ENCODE measurements at places on chromosomes 7 and 10.

GRCh38 chr10:2251631-2252030 is 514.3 kb upstream of the ADARB2 start:
- no peak for DNase-seq

DNA sequence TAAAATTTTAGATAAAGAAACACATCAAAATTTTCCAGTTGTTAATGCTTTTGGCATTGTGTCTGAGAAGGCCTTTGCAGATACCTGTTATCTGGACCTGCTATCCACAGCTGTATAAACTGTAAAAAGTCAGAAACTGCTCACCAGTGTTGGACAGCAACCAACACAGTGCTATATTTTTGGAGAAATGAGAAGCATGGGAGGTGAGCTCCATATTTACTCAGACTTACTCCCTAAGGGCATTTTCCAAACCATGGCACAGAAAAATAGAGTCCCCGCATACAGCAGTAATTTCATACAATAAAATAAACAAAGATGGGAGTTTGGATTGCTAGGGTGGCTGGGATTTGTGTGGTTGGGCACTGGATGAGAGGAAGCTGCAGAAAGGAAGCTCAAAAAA is 136.3 kb upstream of the GLI3 start:
- no peak for DNase-seq

DNA sequence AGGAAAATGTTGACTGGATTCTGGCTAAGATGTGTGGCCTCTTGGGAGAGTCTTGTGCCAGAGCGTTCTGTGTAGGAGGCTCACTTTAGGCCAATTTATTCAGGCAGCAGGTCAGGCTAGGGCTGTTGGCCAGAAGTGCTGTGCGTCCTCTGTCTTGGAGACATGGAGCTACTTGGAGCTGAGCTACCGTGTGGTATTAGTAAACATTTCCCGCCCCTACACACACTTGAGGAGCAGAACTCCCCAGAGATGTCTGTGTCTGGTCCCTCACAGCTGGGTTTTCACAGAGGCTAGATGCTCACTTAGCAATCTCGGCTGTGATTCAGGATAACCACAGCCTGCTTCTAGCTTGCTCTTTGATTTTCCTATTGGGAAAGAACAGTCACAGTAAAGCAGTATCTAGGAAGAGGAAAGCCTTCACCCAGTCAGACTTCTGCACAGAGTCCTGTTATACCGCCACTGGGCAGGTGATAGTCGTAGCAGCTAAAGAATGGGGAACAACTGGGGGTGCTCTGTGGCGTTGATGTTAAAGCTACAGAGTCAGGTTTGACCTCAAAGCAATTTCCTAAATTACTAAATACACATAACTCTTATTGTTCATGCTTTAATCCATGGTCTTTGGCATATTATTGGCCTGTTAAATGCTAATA is 86.7 kb downstream of the MDFIC start:
- no peak for DNase-seq

DNA sequence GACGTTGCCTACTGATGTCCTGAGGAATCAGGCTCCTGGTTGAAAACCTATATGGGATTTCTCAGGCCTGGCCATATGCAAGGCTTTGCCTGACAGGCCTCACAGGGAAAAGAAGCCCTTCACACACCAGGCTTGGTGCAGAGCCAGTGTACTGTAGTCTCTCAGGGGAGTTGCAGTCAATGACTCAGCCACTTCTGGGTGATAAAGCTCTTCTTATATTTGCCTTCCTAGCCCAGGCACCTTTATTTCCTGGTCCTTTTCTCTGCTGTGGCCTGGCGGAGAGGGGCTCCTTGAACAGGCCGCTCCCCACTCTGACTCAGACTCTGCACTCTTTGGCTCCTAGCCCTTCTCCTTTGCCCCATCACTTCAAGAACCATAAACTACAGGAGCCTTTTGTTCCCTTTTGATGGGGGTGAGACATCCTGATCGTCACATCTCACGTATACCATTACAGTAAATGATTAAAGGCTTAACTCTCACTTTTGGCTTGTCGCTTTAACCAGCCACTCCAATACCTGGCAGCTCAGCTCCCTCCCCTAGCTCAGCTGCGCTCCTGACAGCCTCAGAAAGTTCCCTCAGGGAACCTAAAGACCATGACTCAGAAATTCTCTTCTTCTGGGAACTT is 33.5 kb downstream of the DPY19L1 start:
- DNase-seq = peak; percentile 93

- DNase-seq = no peak
These were observed 583.5 kb downstream of the PARD3 start for GRCh38 chr10:34231441-34232180.

- no peak for DNase-seq
These were observed 983.0 kb downstream of the SORCS1 start for GRCh38 chr10:106181501-106181900.

- no peak for DNase-seq
These were observed 130.5 kb downstream of the KLF6 start for GRCh38 chr10:3654496-3654895.
